Sigmoid colon (tissue), 7 donors: ENCODE measurements at places on chromosomes 4 and X. TPM values are rescaled to one million over a fixed set of nuclear protein-coding genes. Genes with fewer than 3 reads are reported as not detected.

The SOX3 gene
- total RNA-seq = not detected

The BGN gene
- 5.7 TPM for total RNA-seq

The SRPX gene
- 169 TPM for total RNA-seq

The MAGEA1 gene
- total RNA-seq = not detected

The CXorf49 gene
- not detected for total RNA-seq

The NIPAL1 gene
- not detected for total RNA-seq

The LONRF3 gene
- total RNA-seq = 14.4 TPM

The STAG2 gene
- total RNA-seq = 60.1 TPM

The PABPC1L2B gene
- not detected for total RNA-seq

The ZNF157 gene
- total RNA-seq = 0.27 TPM

The FRAS1 gene
- 16.4 TPM for total RNA-seq

GRCh38 chr4:159368320-159368719 is 265.4 kb downstream of the RAPGEF2 start:
- no peaks in the 10 kb centered on the region for H3K36me3 ChIP-seq
- DNase-seq = no peak

DNA sequence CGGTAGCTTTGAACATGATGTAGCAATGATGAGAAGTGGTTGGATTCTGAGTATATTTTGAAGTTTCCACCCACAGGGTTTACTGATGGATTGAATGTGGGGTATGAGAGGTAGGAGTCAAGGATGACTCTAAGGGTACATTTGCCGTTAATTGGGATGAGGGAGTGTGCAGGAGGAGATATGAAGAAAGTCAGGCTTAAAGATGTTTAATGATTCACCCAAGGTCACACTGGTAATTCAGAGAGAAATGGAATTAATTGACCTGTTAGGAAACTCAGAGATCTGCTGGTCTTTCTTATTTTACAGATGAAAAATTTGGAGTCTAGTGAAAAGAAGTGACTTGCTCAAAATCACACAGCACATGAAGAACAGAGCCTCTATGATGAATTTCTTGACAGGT is 390.7 kb downstream of the GBA3 start:
- no peak overlapping the region for H3K4me3 ChIP-seq
- H3K4me1 ChIP-seq = no peaks in the 10 kb centered on the region
- H3K36me3 ChIP-seq = no peaks in the 10 kb centered on the region
- DNase-seq = no peak
- no peak overlapping the region for H3K27ac ChIP-seq

- no peaks in the 10 kb centered on the region for H3K36me3 ChIP-seq
- no peak for DNase-seq
- peaks cover 35% of the 10 kb centered on the region for H3K4me1 ChIP-seq
- no peak overlapping the region for H3K27ac ChIP-seq
Observed at GRCh38 chr4:107850438-107850837, 25.7 kb downstream of the SGMS2 start.

- H3K27me3 ChIP-seq = no peaks in the 10 kb centered on the region
- no peaks in the 10 kb centered on the region for H3K4me1 ChIP-seq
- H3K27ac ChIP-seq = no peak overlapping the region
- H3K36me3 ChIP-seq = no peaks in the 10 kb centered on the region
- no peak overlapping the region for H3K4me3 ChIP-seq
Observed at GRCh38 chrX:37755025-37755424, 24.8 kb upstream of the CYBB start.

DNA sequence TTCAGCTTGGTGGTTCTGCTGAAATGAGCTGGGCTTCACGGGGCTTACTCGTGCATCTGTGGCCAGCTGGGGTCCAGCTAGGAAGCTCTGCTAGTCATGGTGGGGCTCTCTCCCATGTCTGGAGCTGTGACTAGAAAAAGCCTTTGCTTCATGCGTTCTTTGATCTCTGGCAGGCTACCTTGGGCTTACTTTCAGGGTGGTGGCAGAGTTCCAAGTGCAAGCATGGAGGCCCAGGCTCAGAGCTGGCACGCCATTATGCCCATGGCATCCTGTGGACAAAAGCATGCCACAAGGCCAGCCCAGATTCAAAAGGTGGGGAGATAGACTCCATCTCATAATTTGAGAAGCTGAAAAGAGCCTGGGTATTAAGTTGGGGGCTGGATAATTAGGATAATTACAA is 55.4 kb upstream of the GBA3 start:
- no peak overlapping the region for H3K27ac ChIP-seq
- H3K4me1 ChIP-seq = no peaks in the 10 kb centered on the region
- no peak overlapping the region for H3K4me3 ChIP-seq

DNA sequence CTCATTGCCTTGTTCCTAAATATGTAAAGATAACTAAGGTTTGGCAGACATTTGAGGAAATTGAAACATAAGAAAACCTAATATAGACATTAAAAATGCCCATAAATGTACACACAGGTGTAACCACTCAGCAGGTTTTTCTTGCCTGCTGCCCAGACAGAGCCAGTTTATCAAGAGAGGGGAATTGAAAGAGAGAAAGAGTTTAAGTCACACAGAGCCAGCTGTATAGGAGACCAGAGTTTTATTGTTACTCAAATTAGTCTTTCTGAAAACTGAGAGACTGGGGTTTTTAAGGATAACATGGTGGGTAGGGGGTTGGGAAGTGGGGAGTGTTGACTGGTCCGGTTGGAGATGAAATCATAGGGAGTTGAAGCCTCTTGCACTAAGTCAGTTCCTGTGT is 119.0 kb downstream of the CFAP299 start:
- H3K27ac ChIP-seq = no peak overlapping the region
- H3K4me3 ChIP-seq = no peak overlapping the region
- H3K36me3 ChIP-seq = no peaks in the 10 kb centered on the region

DNA sequence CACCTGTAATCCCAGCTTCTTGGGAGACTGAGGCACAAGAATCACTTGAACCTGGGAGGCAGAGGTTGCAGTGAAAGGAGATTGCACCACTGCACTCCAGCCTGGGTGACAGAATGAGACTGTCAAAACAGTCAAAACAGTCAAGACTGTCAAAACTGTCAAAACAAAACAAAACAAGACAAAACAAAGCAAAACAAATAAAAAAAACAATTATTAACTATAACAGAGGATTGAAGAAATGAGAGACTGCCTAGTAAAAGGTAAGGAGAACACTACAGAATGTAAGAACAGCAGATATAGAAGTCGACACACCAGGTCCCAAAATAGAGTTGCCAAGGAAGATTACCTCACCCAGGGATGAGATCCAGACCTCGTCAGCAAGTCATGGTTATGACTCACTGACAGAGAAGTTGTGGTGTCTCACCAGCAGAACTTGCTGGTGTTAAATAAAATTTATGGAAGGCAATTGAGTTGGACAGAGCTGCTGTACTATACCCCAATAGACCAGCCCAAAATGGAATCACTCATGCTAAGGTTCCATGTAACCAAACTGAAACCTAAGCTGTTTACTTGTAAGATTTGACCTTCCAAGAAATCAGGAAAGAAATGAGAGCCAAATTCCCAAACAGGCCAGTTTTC is 32.1 kb upstream of the GK start:
- H3K4me1 ChIP-seq = no peaks in the 10 kb centered on the region
- no peaks in the 10 kb centered on the region for H3K27me3 ChIP-seq
- DNase-seq = no peak
- H3K27ac ChIP-seq = no peak overlapping the region

GRCh38 chrX:112630187-112630586 is 49.6 kb downstream of the LHFPL1 start:
- DNase-seq = no peak
- H3K4me3 ChIP-seq = no peak overlapping the region
- no peak overlapping the region for H3K27ac ChIP-seq

DNA sequence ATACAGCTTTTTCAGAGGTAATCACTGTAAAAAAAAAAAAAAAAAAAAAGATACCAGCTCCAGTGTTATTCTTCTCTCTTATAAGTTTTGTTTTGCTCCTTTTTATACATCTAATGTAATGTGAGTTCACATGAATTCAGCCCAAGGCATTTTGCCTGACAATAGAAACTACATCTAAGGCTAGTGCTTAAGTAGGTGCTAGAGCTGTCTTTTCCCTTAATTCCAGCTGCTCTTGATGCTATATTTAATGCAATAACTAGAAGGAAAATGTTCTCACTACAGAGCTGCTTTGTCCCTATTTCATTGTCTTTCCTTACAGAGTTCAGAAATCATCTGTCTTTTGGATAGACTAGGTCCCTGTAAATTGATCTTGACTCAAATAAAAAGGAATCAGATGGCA is 150.1 kb downstream of the NAA11 start:
- no peaks in the 10 kb centered on the region for H3K36me3 ChIP-seq
- H3K27me3 ChIP-seq = no peaks in the 10 kb centered on the region
- H3K27ac ChIP-seq = no peak overlapping the region
- H3K4me3 ChIP-seq = no peak overlapping the region
- DNase-seq = no peak

DNA sequence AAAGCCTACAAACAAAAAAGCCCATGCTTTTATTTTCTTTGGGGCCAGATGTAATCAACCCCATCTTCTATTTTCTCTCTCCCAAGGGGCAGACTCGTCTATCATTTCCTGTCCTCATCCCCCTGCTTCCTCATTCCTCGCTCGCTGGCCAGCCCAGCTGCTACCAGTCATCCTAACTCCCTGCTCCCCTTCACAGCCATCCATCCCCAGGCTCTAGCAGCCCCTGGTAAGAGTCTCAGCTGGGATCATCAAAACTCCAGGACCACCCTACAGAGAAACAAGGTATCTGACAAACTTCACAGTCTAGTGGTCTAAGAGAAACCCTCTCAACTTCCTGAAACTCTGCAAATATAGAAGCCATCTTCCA is 23.6 kb downstream of the SH3KBP1 start:
- no peaks in the 10 kb centered on the region for H3K27me3 ChIP-seq
- DNase-seq = no peak
- no peaks in the 10 kb centered on the region for H3K4me1 ChIP-seq
- H3K36me3 ChIP-seq = no peaks in the 10 kb centered on the region

DNA sequence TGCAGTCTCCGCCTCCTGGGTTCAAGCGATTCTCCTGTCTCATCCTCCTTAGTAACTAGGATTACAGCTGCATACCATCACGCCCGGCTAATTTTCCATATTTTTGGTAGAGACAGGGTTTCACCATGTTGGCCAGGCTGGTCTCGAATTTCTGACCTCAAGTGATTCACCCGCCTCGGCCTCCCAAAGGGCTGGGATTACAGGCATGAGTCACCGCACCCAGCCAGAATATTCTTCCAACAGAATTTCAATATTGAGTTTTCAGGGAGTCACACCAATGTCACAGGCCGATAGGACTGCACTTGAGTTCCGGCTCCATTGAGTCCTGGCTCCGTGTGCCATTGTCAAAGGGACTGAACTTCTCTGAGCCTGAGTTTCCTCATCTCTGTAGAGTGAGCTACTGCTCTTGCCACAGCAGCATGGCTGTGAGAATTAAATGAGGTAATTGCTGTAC is 82.9 kb downstream of the CLCN4 start:
- H3K27me3 ChIP-seq = no peaks in the 10 kb centered on the region
- peak; percentile 68 for DNase-seq
- H3K4me1 ChIP-seq = peaks cover 20% of the 10 kb centered on the region
- H3K36me3 ChIP-seq = no peaks in the 10 kb centered on the region
- no peak overlapping the region for H3K4me3 ChIP-seq
- no peak overlapping the region for H3K27ac ChIP-seq

GRCh38 chrX:72258174-72258573 is 18.9 kb downstream of the RPS4X start:
- H3K36me3 ChIP-seq = no peaks in the 10 kb centered on the region
- H3K27ac ChIP-seq = no peak overlapping the region
- H3K4me1 ChIP-seq = no peaks in the 10 kb centered on the region

- H3K36me3 ChIP-seq = no peaks in the 10 kb centered on the region
- no peaks in the 10 kb centered on the region for H3K27me3 ChIP-seq
- H3K27ac ChIP-seq = no peak overlapping the region
- DNase-seq = no peak
- peaks cover 13% of the 10 kb centered on the region for H3K4me1 ChIP-seq
- no peak overlapping the region for H3K4me3 ChIP-seq
Observed at GRCh38 chr4:185257086-185257485, 47.7 kb downstream of the SNX25 start.

- no peak overlapping the region for H3K27ac ChIP-seq
- DNase-seq = no peak
- no peaks in the 10 kb centered on the region for H3K27me3 ChIP-seq
- no peak overlapping the region for H3K4me3 ChIP-seq
- H3K4me1 ChIP-seq = peaks cover 6% of the 10 kb centered on the region
Observed at GRCh38 chrX:150032742-150033141, 94.5 kb upstream of the EOLA2 start.

DNA sequence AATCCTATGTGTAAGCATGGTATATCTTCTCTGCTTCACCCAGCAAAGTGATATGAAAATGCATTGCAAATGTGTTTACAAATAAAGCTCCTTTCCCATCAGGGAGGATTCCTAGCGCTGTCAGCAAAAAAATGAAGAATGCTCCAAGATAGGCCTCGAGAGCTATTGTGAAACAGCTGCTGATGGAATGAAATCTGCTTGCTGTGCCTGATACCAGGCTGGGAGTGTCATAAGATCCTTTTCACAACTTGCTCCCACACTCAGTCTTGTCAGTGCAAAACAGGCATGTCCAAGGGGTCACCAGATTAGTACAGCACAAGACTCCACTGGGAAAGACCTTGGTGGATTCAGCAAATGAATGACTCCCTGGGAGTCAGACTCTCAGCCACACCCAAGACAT is 34.1 kb downstream of the HNRNPH2 start:
- no peaks in the 10 kb centered on the region for H3K4me1 ChIP-seq
- H3K27ac ChIP-seq = no peak overlapping the region
- no peak for DNase-seq
- peaks cover 8% of the 10 kb centered on the region for H3K36me3 ChIP-seq

DNA sequence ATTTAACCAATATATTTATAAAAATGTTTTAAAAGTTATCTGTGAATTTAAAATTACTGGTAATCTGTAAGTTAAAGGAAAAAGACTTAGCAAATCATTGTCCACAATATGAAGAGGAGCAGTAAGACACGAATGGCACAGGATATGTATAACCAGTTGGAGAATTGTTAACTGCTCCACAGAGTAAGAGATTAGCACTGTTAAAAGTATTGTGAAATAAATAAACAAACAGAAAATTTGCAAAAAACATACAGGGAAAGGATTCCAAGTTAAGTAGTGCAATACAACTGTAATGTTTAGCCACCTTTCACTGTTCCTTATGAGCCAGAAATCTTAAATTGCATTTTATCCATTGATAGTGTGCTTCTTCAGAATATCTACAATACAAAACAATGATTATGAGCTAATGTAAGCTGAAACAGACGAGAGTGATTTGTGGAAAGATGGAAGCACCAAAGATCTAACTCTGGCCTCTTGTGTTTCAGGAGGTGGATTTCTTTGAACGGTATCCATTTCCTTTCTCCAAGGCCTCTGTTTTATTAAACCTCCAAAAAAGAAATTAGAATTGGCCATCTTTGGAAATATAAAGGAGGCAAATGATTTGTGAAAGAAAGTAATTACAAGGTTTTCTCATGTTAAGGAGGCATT is 188.4 kb downstream of the UNC5C start:
- H3K27ac ChIP-seq = no peak overlapping the region
- H3K36me3 ChIP-seq = no peaks in the 10 kb centered on the region
- H3K27me3 ChIP-seq = no peaks in the 10 kb centered on the region
- H3K4me1 ChIP-seq = no peaks in the 10 kb centered on the region
- no peak for DNase-seq

- H3K36me3 ChIP-seq = no peaks in the 10 kb centered on the region
- DNase-seq = no peak
- H3K27me3 ChIP-seq = no peaks in the 10 kb centered on the region
- no peak overlapping the region for H3K4me3 ChIP-seq
Observed at GRCh38 chrX:109463784-109464183, 18.1 kb downstream of the GUCY2F start.

- no peak overlapping the region for H3K27ac ChIP-seq
- no peaks in the 10 kb centered on the region for H3K4me1 ChIP-seq
- no peak for DNase-seq
- H3K4me3 ChIP-seq = no peak overlapping the region
- H3K27me3 ChIP-seq = no peaks in the 10 kb centered on the region
Observed at GRCh38 chr4:107094332-107094731, 58.2 kb upstream of the DKK2 start.
